ENCODE measurements at places on chromosomes 13 and 19.

DNA sequence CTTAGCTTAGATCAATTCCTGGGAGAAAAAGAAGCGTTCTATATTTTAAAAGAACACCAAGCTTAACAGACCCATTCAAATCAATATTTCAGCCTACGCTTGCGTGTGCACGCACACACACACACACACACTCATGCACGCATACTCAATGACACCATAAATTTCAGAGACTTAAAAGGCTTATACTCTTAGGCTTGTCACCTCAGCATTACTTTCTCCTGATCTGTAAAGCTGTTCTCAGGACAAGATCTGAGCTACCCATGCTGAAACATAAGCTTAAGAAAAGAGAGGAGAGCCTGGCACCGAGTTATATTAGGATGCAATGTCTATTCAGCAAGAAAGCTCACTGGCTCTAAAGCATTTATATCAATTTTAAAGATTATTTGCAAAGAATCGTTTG, 368.5 kb downstream of the FGF14 start:
- no peak for DNase-seq

- DNase-seq: no peak
Observed at GRCh38 chr13:24700539-24700938, 20.3 kb downstream of the ATP12A start.

- peak; percentile 70 for DNase-seq
Observed at GRCh38 chr19:17405250-17406045, at the start of gene BST2. Gene BST2, minus strand, starts transcription at chr19:17405630. Its CDS starts 55 bp downstream, at chr19:17405575.

DNA sequence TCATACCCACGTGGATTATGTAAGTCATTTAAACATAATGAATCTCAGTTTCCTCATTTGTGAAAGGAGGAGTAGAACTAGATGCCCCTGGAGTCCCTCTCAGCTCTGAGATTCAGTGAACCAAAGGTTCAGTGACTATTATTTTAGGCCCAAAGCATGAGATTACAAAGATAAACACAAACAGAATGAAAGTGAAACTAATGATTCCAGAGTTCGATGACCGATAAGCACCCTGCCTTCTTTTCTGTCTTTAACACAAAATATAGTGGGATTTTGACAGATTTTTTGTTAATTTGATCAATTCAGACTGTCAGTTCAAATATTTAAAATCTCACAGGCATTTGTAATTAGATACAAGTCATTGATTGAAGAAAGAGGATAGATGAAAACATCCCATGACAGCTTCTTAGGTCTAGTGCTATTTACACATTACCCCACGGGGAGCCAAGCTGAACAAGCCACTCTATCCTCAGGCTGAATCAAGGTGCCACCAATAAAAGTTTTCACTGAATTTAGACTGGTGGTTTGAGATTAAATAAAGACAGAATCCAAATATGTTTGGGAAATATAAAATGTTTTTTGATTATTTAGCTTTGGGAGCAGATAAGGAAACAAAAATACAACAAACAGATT, 64.6 kb upstream of the RAP2A start:
- peak; percentile 27 for DNase-seq

DNA sequence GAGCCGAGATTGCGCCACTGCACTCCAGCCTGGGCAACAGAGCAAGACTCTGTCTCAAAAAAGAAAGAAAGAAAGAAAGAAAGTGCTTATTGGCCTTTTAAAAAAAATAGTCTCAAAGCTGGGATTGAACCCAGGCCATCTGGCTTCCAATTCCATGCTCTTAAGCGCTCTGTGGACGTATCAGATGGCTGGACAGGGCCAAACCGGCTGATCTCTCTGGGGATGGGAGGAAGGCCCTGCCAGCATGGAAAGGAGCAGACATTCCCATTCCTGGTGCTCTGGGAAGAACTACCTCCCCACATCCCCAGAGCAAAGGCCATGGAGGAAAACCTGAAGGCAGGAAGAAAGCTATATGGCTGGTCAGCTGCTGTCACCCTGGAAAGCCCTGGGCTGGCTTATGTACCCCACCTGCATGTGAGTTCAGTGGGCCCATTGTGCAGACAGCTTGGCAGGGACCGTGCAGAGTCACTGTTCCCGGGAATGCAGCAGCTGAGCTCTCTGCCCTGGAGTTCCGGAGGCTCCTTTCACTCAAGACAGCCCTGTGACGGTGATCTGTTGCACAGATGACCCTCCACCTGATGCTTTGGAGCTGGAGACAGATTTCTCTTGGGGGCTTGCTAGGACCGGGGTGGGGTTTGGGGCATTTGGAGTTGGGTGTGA, 84.3 kb downstream of the SIPA1L3 start:
- DNase-seq: no peak

DNA sequence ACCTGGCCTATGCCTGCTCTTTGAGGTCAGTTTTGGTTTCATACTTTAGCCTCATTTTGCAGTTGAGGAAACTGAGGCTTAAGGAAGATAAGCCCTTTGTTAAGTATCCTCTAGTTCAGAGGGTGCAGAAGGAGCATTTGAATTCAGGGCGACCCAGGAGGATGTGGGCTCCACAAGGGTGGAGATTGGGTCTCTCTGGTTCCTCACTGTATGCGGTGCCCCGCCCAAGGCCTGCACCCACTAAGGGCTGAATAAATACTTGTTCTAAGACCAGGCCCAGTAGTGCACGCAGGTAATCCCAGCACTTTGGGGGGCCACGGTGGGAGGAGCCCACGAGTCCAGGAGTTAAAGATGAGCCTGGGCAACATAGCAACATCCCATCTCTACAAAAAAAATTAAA, 768 bp upstream of the SLC44A2 start:
- peak; percentile 35 for DNase-seq

DNA sequence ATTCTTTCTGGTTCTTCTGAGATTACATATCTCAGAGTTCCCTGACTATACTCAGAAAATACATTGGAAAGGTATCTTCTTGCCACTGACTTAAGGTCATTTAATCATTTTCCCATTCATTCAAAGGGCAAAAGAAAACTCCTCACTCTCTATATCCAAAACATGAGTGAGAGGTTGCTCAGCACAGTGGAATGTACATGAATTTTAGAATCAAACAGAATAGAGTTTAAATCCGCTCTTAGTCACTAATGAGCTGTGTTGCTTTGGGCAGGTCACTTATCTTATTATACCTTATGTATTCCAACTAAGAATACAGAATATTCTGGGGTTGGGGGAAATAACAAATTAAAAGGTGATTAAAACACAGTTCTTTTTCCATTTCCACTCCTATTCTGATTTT, 452.6 kb upstream of the KLF12 start:
- no peak for DNase-seq

GRCh38 chr19:590396-590745, 690 bp downstream of the HCN2 start:
- DNase-seq: peak; percentile 38

GRCh38 chr13:25046274-25046984, 49.5 kb upstream of the PABPC3 start:
- no peak for DNase-seq

DNA sequence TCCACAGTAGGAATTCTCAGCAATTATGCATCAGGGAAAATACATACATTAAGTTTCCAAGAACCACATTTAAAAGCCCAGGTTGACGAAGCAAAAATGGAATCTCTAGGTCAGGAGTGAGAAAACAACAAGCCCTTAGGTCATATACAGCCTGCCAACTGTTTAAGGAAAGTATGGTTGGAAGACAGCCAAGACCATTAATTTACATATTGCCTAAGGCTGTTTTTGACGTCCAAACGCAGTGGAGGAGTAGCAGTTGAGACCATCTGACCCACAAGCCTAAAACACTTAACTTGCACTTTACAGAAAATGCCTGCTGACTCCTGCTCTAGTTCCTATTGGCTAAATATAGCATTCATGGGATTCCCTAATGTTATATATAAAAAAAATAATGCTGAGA, 299.0 kb downstream of the ITGBL1 start:
- no peak for DNase-seq

GRCh38 chr13:46388846-46389245, 1.8 kb upstream of the RUBCNL start:
- DNase-seq: no peak

DNA sequence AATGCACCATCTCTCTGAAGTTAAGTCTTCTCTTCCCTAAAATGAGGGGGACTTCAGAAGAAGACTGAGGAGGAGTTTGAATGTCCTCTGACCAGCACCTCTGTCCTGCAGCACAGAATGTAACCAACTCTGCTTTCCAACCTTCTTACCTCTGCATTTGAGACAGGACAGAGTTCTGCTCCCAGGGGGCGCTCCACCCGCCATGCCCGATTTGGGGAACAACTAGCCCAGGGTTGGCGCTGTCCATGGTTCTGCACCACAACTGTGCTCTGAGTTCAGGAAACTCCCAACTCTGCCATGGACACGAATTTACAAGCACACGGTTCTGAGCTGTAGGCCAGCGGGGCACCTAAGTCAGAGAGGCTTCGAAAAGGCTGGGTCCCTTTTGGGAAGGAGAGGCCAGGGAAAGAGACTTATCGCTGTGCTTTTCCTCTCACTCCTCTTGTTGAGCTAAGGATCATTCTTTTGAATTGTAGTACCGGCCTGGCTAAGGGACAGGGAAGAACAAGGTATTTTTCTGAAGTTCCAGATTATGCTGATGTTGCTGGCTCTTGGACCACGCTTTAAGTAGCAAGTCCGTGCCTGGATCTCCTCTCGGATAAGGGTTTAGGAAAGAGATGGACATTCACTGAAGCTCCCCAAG, 22.2 kb downstream of the SIGLEC5 start:
- DNase-seq: peak; percentile 38

DNA sequence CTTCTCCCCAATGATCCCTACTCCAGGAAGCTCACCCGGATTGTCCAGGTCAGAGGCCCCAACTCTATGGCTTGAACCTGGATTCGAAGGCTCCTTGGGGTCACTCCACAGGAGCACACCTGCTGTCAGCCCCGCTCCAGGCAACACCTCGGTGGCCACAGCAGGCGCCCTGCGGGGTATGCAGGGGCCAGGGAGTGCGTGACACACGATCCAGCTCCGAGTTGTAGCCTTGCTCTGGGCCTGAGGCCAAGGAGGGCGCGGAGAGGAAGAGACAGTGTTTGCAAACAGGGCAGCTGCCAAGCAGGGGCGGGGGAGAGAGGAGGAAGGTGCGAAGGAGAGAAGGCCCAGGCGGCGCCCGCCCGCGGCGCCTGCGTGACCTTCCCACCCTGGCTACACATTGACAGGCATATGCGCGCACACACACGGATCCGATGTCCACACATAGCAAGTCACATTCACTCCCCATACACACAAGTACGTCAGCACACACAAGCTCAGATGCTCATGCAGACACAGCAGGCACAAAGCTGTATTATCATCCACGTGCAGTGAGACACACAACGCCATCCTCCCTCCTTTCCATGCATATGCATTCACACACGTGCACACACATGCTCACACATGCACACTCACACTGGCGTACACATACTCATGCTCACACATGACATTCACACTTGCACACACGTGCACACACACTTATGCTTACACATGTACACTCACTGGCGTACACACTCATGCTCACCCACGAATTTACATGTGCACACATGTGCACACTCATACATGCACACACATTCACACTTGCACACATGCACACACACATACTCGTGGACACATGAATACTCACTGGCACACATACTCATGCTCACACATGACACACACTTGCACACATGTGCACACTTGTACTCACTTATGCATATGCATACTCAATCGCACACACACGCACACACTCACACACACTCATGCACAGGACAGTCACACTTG, 10.4 kb downstream of the SBK2 start:
- DNase-seq: no peak

DNA sequence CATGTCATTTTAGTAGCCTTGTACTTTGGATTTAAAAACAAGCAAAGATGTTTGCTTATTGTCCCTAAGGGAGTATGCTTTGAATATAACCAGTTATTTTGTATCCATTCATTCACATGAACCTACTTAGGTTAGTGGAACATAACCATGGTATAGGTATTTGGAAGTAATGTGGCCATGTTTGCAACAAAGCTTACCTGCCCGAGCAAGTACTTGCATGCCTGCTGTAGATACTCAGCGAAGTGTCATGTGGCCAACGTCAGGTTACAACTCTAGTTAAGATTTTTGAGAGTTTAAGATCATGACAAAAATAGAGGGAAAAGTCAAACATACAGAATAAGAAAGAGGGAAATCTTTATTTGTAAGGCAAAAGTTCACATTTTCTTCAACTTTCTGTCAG, 57.2 kb downstream of the COG6 start:
- no peak for DNase-seq

DNA sequence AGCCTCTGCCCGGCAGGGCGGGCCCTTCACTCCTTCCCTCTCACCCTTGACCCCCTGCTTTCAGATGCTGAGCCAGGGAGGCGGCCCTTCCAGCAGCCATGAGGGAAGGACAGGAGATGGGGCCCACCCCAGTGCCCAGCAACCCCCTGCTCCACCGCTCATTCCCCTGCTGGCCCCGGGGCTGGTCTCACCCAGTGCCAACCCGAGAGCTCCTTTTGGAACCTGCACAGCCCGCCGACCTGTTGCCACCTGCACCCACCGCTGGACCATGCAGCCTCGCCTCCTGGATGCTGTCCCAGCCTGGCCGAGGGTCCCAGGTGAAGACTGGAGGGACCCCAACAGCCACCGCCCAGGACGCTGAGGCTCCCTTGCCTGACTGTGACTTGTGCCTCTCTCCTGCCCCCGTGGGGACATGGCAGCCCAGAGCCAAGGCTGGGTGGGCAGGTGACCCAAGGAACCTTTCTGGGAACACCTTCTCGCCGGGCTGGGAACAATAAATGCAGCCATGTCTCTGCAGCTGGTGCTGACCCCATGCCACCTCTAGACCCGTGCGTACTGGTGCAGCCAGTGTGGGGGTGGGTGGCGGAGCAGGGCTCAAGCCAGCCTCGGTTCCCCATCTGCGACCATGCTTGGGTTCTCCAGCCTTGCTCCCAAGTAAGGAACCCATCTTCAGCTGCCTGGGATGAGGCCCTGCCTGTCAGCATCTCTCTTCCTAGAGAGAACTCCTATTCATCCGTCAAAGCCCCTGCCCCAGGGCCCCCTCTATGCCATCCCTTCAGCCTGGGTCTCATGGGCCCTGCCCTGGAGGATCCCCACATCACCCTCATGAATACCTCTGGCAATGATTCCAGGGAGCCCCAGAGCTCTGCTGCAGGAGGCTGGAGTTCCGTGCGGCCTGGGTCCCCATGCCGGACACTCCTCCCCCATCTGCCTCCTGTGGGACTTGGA, 3.7 kb downstream of the FAM174C start:
- no peak for DNase-seq

DNA sequence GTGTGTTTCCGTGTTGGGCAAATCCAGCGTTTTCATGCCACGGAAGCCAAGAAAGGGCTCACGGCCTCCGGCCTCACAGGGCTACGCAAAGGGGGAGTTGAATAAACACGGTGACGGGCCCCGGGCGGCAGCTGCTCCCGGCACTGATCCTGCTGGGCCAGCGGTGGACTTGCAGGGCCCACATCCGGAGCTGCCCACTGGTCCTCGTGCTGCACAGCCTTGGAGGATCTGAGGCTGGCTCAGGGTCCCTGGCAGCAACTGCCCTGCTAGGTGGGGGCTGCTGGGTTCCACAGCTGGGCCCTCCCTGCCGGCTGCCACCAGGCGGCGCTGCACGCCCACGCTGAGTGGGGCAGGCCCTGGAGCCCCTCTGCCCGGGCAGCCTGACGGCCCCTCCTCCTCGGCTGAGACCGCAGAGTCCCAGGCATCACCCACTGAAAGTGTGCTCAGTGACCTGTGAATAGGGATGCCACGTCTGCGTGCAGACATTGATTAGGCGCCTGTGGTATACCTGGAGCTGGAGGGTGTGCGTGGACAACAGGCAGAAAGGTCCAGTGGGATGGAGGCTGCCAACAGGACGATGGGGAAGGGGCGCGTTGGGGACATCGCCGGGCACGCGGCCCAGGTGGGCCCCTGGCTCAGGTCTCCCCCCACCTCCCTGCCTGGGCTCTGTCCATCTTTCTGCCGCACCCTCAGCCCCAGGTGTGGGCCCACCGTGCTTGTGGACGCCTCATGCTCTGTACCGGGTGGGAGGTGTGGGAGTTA, 5.3 kb upstream of the HCN2 start:
- peak; percentile 59 for DNase-seq

GRCh38 chr19:45506989-45507871, at the start of gene VASP:
Gene VASP, plus strand, starts transcription at chr19:45507479. Its CDS starts 293 bp downstream, at chr19:45507772.
- peak; percentile 91 for DNase-seq
